ENCODE measurements at places on chromosomes 6 and 20. TPM values are rescaled to one million over a fixed set of nuclear protein-coding genes. Genes with fewer than 3 reads are reported as not detected.

Gene ACOT13
- polyA plus RNA-seq: 38.2 TPM

Gene BANF2
- not detected for polyA plus RNA-seq

Gene LBP
- polyA plus RNA-seq: 0.37 TPM

Gene SALL4
- 0.22 TPM for polyA plus RNA-seq

Gene NOX3
- not detected for polyA plus RNA-seq

Gene CASS4
- 0.37 TPM for polyA plus RNA-seq

Gene WFDC12
- polyA plus RNA-seq: not detected

Gene SLC17A9
- polyA plus RNA-seq: 2.3 TPM

Gene RPN2
- polyA plus RNA-seq: 166 TPM

Gene CDH4
- not detected for polyA plus RNA-seq

Gene CRISP1
- polyA plus RNA-seq: not detected

Gene PRICKLE4
- 1.6 TPM for polyA plus RNA-seq

Gene RAMACL
- polyA plus RNA-seq: 0.29 TPM

Gene TCF15
- polyA plus RNA-seq: 41.0 TPM

Gene BTNL2
- polyA plus RNA-seq: not detected

Data from heart right ventricle (tissue), 16 donors.